Retinal pigment epithelial cell (primary cell): ENCODE measurements at places on chromosomes 7 and 10.

DNA sequence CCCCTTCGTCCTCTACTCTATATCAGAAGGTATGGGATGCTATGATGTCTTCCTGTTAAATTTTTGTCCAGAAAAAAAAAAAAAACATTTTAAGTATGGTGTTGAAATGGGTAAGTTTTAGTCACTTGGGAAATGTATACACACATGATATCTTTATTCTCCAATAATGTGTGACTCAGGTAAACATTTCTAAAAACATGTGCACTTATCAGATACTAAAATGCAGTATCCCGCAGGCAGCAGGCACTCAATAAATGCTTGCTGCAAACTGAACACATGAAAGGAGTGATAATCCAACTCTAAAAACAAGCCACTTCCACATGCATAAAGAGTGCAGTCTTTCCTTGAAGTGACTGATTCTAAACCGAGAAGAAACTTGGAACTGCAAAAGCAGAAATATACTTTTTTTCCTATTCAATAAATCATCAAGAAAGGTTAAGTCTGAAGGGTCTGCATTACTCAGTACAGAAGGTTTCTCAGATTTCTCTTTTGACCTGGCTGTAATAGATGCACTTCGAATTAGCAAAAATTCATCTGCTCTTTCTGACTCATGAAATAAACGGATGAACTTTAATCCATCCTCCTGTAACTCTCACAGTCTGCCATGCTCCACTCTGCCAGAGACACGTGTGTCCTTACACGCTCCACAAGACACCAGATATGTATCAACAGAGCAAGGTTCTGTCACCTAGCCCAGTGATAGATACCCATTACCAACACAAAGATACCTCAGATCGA lies 84.0 kb downstream of the HIPK2 start:
- DNase-seq: no peak

GRCh38 chr10:109929501-109930219 lies 6.3 kb upstream of the XPNPEP1 start:
- DNase-seq: no peak

DNA sequence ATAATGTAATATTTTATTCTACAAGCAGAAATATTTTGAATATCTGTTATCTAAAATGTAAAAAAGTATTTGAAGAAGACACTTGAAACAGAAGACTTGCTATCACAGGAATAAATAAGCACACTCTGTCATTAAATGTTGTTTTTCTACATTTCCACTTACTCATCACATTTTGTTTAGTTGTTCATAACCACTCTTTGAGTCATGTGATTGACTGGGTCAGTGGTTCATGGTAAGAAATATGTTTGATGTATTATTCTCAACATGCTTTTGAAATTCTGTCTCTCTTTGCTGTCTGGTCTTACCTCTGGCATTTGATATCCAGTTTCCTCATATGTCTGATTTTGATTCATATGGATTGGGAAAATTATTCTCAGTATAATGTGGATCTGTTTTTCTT lies 171.8 kb downstream of the SUGCT start:
- peak; percentile 19 for DNase-seq

DNA sequence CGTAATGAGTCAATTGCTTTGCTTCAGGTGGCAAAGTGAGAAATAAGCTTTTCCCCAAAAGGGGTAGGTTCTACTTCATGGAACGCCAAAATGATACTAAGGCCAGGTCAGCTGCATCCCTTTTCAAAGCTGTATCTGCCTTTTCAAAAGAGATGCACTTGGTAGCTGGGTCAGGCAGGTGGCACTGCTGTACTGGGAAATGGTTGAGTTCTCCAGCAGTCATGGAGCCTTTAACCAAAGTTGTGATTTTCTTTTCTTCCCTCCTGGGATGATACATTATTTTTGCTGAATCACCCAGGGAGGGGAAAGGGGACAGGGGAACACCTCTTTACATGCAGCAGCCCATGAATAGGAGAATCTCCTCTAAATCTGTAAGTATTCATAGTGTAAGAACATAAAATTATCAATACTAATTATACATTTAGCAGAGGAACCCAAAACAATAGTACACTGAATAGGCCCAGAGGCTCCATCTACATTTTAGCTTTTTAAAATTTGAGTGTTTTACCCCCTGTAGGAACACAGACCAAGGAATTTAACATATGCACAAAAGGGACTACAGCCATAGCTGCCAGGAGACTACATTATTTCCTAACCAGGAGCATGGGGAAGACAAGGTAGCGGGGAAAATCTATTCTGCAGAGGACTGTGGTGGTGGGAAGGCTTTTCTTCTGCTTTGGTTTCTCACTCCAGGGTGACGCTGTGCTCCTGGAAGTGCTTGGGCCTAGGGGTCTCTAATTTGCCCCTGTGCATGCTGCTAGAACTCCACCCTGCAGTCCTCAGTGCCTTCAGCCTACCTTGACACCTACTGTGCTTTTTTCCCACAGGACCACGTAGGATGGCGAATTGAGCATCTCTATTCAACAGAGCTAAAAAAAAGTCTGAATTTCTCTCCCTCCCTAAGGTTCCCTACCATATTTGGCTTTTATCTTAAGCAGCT lies 6.4 kb upstream of the GPR22 start:
- peak; percentile 16 for DNase-seq

- no peak for DNase-seq
Measured at GRCh38 chr10:116785867-116786266, 43.5 kb upstream of the HSPA12A start.

DNA sequence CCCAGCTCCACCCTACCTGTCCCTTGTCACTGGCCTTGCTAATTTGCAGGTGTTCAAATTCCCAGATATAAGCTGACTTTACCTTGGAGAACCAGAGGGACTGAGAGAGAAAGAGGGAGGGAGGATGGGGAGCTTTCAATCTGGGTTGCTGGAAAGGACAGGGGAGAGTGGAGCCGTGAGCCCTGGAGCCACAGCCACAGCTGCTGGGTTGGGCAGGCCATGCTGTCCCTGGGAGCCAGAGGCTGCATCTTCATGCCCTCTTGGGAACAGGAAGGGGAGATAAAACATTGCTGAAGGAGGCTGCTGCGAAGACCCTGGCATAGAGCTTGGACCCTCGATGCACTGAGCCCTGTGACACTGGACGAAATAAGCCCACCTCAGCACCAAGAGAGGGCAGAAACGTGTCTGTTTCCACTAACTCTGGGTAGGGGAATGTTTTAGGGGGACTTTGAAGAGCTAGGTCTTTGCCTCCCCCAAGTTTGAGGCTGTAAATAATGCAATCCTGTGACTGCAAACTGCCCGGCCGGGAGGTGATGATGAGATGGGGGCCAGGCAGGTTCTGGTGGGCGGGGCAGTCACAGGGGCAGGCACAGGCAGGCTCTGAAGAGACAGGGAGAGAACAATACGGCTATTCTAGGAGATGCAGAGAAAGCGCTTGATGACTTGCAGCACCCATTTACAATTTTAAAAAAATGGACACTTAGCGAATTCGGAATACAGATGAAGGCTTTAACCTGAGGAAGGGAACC lies 5.8 kb upstream of the JAKMIP3 start:
- no peak for DNase-seq

DNA sequence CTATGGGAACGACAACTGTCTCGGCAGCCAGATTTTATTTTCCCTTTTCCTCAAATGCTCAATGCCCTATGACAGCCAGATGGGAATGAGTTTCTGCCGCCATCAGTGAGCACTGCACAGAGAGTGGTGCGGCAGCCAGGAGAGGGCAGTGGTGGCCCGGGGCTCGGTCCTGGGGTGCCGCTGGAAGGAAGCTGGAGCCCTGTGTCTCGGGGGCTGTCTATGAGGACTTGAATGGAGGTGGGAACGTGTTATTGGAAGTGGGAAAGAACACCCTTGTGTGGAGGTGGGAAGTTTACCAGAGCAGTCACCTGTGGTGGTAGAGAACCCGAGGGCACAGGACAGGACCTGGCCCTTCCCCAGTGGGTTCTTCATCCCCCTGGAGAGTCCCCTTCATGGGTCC lies 35.8 kb downstream of the JAKMIP3 start:
- DNase-seq: no peak

DNA sequence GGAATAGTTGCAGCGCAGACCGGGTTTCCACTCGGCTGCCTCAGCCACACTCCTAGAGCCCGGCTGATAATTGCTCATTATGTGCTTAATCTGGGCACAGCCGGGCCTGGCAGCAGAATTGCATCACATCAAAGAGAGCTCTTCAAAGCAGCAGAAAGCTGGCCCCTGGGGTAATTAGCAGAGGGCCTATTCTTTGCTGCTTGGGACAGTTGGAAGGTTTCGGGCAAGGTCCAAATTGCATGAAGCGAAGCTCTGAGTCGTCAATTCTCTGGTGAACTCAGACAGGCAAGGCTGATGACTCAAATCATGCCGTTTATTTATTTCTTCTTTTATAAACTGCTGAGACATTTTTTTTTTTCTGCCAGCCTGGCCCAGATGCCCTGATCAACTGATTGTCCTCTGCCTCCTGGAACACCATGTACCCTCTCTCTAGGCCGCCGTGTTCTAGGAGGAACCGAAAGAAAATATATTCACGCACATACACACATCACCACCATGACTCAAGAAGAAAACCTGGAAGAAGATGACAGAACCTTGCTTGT lies 242.2 kb downstream of the RAB11FIP2 start:
- DNase-seq: peak; percentile 25

- DNase-seq: no peak
Measured at GRCh38 chr7:81767926-81768325, 1.9 kb downstream of the HGF start.

GRCh38 chr7:3154881-3155494 lies 111.3 kb upstream of the CARD11 start:
- DNase-seq: no peak

DNA sequence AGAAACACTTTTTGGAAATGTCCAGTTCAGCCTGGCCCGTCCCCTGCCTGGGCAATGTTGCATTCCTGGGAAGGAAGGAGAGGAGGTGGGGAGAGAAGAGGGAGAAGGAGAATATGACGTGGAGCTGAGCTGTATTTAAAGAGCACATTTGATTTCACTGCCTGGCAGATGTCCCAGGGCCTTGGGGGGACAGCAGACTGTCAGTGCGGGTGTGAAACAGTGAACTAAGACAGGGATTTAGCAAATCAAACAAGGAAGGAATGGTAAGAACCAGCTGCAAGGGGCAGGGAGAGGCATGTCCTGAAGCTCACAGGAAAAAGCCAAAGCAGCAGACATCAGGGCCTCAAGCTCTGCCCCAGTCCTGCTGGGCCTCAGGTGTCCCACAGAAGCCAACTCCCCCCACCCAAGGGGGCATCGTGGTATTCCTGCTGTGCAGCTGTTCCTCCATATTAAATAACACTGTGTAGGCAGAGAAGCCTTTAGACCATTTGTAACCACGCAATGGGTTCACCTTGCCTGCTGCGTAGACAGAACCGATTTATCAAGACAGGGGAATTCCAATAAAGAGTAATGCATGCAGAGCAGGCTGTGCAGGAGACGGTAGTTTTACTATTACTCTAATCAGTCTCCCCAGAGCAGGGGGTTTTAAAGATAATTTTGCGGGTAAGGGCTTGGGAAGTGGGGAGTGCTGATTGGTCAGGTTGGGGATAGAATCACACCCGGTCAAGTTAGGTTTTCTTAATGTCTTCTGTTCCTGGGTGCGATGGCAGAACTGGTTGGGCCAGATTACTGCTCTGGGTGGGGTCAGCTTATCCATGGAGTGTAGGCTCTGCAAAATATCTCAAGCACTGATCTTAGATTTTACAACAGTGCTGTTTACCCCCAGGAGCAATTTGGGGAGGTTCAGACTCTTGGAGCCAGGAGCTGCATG lies 18.3 kb downstream of the LEP start:
- DNase-seq: no peak

DNA sequence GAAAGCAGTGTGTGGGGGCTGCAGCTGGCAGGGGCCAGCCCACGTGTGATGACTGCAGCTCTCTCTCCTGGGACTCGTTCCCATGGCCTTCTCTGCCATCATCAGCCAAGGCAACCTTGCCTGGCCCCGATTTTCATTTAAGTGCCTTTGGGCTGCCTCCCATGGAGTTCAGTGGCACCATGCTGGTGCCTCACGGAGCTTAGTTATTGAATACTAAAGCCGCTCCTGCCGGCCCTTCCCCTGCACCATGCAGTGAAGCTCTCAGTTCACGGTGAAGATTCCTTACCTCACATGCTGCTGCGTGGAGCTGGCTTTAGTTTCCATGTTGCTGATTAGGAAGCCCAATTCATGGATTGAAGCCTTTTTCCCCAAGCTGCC lies 141.5 kb upstream of the EEPD1 start:
- no peak for DNase-seq

- no peak for DNase-seq
Measured at GRCh38 chr10:30990971-30991646, 40.6 kb downstream of the ZNF438 start.

DNA sequence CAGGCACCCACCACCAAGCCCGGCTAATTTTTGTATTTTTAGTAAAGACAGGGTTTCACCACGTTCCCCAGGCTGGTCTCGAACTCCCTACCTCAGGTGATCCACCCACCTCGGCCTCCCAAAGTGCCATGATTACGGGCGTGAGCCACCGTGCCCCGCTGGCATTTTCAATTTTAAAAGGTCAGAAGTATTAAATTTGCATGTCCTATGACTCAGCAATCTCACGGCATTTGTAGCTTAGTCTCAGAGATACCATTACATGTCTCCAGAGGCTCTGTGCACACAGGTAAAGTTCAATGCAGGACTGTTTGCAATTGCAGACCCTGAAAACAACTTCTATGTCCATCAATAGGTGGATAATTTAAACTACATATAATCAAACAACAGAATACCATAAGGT lies 99.2 kb downstream of the DLG5 start:
- DNase-seq: no peak

GRCh38 chr7:105352018-105352612 lies 36.6 kb downstream of the SRPK2 start:
- DNase-seq: no peak

GRCh38 chr7:123757095-123757494 lies 8.3 kb upstream of the WASL start:
- DNase-seq: no peak

DNA sequence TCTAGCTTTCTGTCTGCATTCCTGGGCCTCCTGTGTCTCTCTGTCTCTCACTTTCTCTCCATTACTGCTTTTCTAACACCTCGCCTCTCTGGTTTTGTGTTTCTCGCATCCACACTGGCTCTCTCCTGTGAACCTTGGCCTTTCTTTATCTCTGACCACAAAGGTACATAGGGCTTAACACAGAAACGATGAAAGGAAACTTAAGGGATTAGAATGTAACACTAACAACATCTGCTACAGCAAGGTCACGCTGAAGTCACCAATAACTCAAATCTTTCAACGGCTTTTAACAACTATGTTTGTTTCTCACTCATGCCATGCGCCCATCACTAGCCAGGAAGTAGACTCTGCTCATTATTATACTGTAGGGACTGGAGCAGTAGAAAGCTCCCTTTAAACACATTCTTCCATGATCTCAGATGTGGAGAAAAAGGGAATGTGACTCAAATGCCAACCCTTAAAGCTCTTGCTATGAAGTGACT lies 9.3 kb upstream of the OR6V1 start:
- DNase-seq: no peak
